ENCODE measurements at places on chromosomes 3 and 15. TPM values are rescaled to one million over a fixed set of nuclear protein-coding genes. Genes with fewer than 3 reads are reported as not detected.
A peak's percentile ranks its signal among the peaks of the same experiment; 100 is the strongest.

Gene ZIC1
- total RNA-seq = not detected

Gene SNTN
- total RNA-seq = not detected

Gene ADAMTS7
- total RNA-seq = 4.6 TPM

Gene P3H2
- 185 TPM for total RNA-seq

Gene MAGI1
- 1.3 TPM for total RNA-seq

Gene ZNF662
- total RNA-seq = not detected

Gene NR1D2
- 9.3 TPM for total RNA-seq

Gene TRIM59
- total RNA-seq = 61.7 TPM

Gene RLBP1
- not detected for total RNA-seq

Gene IVD
- total RNA-seq = 50.4 TPM

Gene STAB1
- not detected for total RNA-seq

Gene ALPK3
- total RNA-seq = not detected

Gene PIERCE2
- 20.4 TPM for total RNA-seq

Gene BNC1
- not detected for total RNA-seq

Gene KBTBD13
- not detected for total RNA-seq

Gene LSAMP
- not detected for total RNA-seq

Gene CISH
- total RNA-seq = 2.5 TPM

DNA sequence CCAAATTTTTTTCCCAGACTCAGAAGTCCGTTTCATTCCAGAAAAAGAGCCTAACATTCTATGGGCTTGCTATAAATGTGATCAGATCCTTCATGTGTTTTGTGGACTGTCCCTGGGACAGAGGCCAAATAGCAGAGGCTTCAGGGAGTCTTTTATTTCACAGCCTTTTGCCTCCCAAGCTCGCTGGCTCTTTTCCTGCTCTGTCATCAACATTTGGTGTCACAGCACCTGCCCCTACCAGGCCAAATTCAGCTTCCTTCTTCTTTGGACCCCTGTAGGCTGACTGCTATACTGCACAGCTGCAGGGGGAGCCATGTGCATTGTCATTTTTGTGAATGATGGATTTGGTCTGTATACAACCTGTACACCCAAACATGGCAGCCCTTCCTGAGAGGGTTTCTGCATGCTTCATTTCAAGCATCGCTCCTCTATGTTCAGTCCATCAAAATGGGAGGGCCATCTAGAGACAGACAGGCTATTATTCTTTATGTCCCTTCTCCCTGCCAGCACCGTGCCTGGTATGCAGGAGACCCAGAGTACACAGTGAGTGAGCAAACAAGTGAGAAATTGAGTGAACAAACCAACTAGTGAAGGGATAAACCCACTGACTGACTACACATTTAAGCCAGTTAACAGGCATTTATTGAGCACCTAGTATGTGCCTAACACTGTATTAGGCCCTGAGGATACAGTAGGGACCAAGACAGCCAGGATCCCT lies 17.9 kb upstream of the RPP14 start:
- DNase-seq = no peak

GRCh38 chr3:108387063-108387462 lies 90.7 kb downstream of the HHLA2 start:
- no peak for DNase-seq

DNA sequence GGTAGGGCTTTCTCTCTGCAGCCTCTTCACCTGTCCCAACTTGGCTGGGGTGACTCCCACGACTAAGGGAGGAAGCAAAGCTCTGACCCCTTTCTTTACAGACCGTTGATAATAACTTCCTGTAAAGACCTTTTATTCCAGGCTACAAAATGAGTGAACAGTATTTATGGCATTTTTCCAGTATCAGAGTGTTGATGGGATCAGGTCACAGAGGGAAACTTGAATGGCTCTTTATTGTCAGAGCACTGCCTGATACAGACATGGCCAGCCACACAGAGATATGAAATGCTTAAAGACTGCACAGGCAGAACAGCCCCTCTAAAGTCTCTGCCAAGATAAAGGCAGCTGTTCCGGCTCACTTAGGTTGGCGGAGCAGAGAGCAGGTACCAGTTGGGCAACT lies 1033.9 kb upstream of the NR2F2 start:
- DNase-seq = no peak

DNA sequence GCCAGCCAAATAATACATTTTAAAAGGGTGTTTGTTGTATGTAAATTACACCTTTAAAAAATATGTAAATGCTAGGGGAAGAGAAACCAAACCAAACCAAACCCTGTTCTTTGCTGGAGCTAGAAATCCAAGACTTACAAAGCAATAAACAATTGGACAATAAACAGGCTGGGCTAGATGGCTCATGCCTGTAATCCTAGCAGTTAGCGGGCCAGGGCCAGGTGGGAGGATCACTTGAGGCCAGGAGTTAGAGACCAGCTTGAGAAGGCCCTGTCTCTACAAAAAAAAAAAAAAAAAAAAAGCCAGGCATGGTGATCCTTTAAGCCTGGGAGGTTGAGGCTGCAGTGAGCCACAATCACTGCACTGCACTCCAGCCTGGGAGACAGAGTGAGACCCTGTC lies 12.5 kb downstream of the STOML1 start:
- DNase-seq = no peak

DNA sequence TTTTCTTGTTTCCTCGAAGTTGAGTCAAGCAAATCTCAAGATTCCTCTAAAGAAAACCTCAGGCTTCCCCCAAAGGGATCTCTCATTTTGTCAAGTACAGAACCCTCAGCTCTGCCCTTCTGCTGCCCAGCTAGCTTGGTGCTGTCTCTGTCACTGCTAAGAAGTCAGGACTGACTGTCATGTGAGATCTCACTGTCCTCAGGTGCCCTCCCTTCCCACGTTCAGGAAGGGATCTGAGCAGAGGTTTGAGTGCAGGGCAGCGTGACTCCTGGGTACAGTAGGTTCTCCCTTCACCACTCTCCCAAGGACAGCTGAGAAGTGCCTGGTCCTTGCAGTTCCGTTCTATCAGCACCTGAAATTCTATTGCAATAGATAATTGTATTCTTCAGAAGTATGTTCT lies 229.7 kb downstream of the SLCO3A1 start:
- DNase-seq = no peak

GRCh38 chr3:175980486-175981090 lies 1121.5 kb downstream of the NAALADL2 start:
- DNase-seq = no peak

GRCh38 chr3:189404024-189404423 lies 227.2 kb upstream of the TP63 start:
- no peak for DNase-seq

DNA sequence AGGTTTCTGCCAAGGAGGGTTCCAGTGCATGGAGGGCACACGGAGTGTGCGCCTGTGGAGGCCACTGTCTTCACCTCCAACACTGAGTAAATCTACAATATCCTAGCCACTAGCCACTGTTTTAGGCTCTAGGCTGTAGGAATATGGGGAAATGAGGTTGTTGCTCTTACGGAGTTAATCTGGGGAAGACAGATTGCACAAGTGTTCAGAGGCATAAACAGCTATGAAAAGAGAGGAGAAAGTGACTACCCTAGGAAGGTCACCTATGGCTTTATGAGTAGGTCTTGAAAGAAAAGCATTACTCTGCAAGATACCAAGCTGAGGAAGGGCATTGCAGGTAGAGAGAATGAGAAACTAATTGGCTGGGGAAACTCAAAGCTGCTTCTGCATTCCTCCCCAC lies 85.7 kb downstream of the CYP19A1 start:
- no peak for DNase-seq

- DNase-seq = no peak
These were observed 155.7 kb downstream of the GREM1 start for GRCh38 chr15:32873284-32874114.

GRCh38 chr3:49629866-49630265 lies 44.3 kb upstream of the APEH start:
- no peak for DNase-seq

DNA sequence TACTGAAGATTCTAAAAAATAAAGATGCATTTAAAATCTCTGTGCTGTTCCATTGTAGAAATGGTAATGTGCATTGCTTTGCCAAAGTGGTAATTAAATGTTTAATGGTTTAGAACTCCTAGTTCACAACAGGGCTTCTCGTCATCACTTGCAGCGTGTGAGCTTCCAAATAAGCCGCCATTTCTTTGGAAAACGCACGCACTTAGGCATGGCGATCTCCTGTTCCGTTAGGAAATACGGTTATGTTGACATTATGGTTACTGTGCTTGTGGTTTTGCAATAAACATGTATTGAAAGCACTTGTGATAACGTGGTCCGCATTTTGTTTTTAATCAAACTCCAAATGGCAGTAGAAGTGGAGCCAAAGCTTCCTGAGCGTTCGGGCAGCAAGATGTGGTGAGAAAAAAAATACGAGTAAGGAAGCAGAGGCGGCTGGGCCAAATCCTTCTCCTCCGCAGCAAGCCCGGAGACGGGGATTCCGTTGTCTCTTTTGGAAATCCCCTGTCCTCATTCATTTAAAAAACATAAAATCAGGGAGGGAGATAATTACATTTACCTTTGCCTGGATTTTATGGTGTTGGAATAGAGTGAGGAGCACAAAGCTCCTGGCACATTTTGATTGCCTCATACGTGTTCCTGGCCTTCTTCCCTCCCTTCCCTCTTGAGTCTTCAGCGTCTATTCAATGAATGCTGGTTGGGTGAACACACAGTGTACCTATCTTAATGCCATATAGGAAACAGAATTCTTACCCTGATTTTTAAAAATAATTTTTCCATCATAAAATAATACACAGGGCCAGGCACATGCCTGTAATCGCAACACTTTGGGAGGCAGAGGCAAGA lies 97.5 kb downstream of the SLC49A4 start:
- DNase-seq = no peak

DNA sequence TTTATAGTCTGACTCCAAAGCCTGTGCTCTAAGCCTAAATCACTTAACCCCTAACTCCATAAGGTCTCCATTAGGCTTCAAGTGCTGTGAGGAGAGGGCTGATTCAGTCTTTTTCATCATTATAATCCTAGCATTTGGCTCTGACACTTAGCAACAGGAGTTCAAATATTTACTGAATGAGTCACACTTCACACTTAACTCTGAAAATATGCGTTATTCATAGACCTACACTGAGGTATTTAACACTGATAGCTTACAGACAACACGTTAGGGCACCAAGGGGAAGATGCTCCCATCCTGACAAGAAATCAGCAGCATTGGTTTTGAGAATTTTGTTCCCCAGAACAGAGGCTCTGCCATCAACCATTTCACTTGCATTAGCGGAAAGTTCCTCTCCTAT lies 53.5 kb downstream of the MSL2 start:
- peak; percentile 79 for DNase-seq

- no peak for DNase-seq
These were observed 50.0 kb downstream of the DRD3 start for GRCh38 chr3:114128826-114129225.

GRCh38 chr3:145094355-145094941 lies 1066.5 kb downstream of the PLOD2 start:
- peak; percentile 38 for DNase-seq

DNA sequence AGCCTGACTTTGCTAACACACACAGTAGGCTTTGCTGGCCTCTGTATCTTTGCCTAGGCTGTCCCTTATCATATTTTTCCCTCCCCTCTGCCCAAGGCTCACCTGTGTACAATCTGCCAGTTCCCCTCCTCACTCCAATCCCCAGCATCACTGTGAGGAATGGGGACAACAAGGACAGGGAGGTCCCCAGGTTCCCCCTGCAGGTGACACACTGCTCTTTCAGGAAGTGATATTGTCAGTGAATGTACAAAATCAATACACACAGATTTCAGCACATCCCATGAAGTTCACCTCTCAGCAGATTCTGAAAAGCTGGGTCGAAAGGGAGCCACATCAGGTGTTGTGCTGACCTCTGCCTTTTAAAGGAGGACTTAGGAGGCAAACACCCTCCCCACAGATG lies 177.5 kb downstream of the RAB11A start:
- DNase-seq = no peak

GRCh38 chr15:38354315-38354929 lies 99.5 kb upstream of the FAM98B start:
- DNase-seq = peak; percentile 38

GRCh38 chr15:41988896-41989572 lies 16.7 kb upstream of the EHD4 start:
- DNase-seq = no peak

DNA sequence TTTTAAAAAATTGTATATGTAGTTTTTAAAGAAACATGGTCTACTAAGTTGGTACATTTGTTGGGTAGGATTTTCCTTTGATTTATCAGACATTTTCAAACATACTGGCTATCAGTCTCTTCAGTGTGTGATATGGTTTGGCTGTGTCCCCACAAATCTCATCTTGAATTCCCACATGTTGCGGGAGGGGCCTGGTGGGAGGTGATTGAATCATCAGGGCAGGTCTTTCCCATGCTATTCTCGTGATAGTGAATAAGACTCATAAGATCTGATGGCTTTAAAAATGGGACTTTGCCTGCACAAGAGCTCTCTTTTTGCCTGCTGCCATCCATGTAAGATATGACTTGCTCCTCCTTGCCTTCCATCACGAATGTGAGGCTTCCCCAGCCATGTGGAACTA lies 121.9 kb downstream of the ABI3BP start:
- no peak for DNase-seq

DNA sequence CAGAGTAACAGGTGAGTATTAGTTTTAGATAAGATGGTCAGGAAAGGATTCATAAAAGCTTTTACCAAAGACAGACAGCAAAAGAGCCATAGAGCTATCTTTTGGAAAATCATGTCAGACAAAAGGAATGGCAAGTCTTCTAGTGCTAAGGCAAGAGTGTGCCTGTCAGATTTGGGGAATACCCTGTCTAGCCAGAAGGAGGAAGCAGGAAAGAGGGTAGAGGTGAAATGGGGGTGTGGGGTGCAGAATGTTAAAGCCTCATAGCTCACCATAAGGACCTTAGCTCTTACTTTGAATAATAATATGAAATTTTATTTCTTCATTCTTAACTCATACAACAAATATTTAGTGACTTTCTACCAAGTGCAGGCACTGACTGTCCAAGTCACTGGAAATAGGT lies 512.1 kb upstream of the ROBO2 start:
- no peak for DNase-seq

- no peak for DNase-seq
These were observed 181.7 kb downstream of the CHST2 start for GRCh38 chr3:143301031-143301901.

GRCh38 chr3:42705058-42705767 lies 2.6 kb upstream of the HHATL start:
- DNase-seq = no peak

GRCh38 chr3:138971766-138972320 lies 24.8 kb downstream of the FOXL2NB start:
- DNase-seq = no peak

DNA sequence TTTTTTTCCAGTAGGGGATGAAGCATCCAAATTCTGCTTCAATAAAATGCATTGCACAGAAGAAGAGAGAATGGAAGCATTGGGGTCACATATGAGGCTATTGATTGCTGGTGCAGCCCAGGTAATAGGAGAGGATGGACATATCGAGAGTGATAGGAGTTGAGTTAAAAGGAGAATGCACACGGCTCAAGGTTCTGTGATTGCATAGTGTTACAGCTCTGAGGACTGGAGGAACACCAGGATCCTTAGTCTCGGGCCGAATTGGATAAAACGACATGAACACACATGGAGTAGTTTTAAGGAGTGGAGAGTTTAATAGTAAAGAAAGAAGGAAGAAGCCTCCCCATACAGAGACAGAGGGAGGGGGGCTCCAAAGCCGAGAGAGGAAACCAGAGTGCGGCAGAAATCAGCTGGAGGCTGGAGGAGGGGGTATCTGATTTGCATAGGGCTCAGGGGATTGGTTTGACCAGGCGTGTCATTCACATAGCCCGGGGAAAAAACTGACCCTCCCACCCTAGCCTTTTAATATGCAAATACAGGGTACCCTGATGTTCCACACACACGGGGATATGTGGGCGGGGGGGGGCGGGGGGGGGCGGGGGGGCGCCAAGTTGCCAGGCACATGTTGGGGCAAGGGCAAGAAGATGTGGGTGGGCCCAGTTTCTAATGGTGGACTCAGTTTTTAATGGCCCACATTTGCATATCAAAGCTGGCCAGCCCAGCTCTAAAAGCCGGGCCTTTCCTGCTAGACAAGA lies 156.9 kb downstream of the AGBL1 start:
- no peak for DNase-seq

Data from Caki2 (cell line).